ENCODE measurements at places on chromosomes 7 and 10. TPM values are rescaled to one million over a fixed set of nuclear protein-coding genes. Genes with fewer than 3 reads are reported as not detected.
A peak's percentile ranks its signal among the peaks of the same experiment; 100 is the strongest.

The BCCIP gene
- total RNA-seq, result 14.1 TPM

The SPAG6 gene
- total RNA-seq, result 0.29 TPM

The MSS51 gene
- 0.51 TPM for total RNA-seq

The SLC18A3 gene
- total RNA-seq, result not detected

The PARP12 gene
- total RNA-seq, result 89.5 TPM

The SVOPL gene
- total RNA-seq, result 1.5 TPM

The EGR2 gene
- 1.5 TPM for total RNA-seq

The PALD1 gene
- total RNA-seq, result 6.8 TPM

The STEAP1B gene
- total RNA-seq, result 1.2 TPM

The SGCE gene
- 790 TPM for total RNA-seq

DNA sequence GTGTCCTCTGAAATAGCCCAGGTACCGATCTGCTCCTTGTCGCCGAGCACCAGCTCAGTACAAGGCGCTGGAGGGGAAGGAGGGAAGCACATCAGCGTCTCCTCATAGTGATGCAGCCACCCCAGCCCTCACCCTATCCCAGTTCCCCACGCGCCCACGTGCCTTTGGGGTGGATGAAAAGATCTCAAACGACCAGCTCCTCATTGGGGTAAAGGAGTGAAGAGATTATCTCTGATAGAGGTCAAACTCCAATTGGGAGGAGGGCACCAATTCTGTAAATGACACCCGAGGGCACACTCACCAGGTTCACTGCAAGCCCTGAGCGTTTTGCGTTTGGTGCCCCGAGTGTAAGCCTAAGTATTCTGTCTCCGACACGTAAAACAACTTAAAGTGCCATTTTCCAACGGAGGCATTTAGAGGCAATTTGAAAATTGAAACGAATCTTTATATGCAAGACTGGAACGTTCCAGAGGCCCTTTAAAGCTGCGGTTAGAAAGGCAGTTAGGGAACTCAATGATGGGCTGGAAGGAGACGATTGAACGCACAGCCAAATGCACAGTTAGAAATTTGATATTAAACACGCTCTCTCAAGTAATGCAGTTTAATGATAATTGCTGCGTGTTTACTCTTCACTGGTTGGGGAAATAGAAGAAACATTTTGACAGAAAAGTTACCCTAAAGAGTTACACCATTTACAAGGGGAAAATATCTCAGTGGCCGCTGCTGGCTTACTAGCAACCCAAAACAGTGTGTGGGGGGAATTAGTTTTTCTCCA lies 8.9 kb upstream of the EMX2 start:
- peak; percentile 90 for DNase-seq

DNA sequence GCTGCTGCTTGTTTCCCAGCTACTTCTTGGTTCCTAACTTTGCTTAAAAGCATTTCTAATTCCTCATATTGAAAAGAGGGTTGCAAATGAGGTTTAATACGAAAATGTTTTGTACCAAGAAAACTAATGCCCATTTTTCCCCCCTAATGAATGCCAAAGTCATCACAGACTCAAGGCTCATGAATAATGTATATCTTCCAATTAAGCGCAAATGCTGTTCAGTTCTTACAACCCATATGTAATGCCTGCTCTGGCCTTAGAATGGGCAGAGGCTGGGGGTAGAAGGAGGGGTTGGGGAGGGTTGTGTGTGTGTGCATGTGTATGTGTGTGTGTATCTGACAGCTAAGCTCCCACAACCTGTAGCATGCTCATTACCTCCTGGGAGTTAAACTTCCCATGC lies 901.7 kb downstream of the KCNMA1 start:
- DNase-seq, result no peak

DNA sequence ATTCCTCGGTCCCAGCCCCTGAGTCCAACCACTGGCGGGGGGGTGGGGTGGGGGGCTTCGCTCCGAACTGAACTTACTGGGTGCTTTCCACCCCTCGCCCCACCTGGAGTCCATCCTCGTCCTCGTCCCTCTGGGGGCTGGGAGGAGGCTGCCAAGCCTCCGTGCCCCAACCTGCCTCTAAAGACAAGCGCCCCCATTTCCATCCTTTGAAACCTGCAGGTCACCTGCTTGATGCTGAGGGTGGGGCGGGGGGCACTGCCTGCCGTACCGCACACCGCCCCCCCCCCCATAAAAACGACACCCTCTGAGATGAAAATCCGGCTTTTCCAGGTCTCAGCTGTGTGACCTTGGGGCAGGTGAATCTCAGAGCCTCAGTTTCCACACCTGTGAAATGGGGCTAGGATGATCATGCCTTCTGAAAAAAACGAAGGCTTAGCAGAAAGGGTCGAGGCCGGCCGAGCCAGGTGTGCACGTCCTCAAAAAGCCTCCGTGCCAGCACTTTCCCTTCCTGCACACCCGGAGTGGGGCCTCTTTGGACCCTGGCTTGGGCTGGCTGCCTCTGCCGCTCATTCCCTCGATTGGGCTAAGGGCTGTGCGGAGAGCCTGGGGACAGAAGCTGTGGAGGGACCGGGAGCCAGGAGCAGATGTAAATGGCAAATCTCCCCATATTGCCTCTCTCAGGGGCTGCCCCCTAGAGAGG lies 967 bp downstream of the ELFN1 start:
- DNase-seq, result no peak

- no peak for DNase-seq
These were observed 139.0 kb upstream of the ZNF438 start for GRCh38 chr10:31170636-31171035.

DNA sequence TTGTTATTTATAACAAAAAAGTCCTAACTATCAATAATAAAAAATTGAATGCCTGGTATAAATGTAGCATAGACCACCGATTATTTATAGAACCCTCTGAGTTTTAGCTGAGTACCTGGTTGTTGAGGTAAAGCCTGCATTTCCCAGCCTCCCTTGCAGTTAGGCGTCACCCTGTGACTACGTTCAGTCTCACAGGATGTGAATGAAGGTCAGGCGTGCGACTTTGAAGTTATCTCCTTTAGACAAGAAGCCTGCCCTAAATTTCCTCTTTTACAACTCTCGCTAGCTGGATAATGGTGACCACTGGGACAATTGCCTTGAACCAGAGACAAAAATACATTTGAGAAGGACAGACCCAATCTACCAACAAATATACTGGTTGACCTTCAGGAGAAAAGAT lies 67.5 kb upstream of the TES start:
- no peak for DNase-seq

- DNase-seq, result no peak
These were observed 91.3 kb upstream of the TMEM106B start for GRCh38 chr7:12119620-12120303.

DNA sequence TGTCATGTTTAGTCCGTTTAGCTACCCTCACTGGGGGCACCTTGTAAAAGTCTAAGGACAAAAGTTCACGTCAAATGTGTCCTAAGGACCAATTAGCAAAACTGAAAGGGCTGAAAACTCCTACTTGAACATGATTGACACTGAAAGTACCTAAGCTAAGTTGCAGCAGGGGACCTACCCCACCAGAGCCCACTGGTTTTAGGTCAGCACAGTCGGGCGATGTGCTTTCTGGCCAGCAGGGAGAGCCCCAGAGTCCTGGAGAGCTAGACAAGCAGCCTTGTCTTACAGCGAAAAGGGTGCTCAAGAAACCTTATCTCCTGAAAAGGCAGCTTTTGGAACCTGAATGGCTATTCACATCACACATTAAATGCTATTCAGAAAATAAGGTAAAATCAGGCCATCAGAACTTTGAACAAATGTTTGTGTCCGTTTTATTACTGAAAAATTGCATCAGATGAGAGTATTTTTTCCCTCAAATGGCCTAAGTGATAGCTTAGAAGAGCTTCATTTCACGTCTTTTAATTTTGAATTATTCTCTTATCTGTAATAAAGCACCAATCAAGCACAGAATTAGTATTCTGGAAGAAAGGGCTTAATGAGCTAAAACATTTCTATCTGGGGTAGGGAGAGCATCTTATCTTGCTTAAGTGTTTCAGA lies 52.2 kb upstream of the MKI67 start:
- no peak for DNase-seq

DNA sequence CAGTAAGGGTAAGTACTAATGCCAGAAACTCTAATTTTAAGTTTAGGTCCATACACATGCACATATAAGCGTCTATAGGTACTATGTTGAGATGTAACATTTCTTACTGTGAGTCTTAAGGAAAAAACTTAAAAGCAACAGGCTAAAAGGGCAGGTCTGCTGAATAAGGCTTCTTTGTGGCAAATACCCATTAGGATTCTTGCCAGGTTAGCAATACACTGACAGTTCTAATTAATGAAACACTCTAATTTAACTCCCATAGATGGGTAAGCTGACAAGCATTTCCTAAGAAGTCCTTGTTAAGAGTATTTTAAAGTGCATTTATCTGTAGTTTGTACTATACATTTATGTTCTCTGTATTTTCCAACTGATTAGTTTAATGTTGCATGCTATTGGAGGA lies 14.0 kb downstream of the SCRN1 start:
- no peak for DNase-seq

DNA sequence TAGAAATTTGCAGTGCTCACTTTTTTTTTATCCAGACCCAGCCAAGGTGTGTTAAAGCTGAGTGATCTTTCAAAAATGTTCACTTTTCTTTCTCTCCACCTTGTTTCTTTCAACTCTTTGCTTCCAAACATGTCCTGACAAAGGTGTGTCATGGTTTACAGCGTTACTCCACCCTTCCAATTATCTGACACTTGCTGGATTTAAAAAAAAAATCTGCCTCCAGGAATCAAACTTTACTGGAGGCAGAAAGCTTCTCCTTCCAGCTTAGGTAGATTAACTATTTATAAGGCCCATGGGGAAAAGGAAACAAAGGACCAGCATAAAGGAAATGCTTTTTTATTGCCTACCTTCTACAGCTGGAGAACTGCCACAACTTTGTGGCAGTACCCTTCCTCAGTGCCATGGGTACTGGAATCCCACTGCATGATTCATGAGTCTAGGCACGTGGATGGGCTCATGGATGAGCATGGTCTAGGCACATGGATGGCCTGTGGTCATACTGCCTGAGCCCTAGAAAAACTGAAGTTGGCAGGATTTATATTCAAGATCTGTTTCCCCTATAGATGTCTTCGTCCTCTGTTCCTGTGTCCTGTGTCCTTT lies at the start of gene COL17A1:
Gene COL17A1 (minus strand): TSS at position 80 of the 600 bp plus-strand sequence. CDS start 5,207 bp downstream, outside the sequence.
- no peak for DNase-seq

GRCh38 chr10:43765516-43765915 lies 116.8 kb upstream of the ZNF32 start:
- no peak for DNase-seq

DNA sequence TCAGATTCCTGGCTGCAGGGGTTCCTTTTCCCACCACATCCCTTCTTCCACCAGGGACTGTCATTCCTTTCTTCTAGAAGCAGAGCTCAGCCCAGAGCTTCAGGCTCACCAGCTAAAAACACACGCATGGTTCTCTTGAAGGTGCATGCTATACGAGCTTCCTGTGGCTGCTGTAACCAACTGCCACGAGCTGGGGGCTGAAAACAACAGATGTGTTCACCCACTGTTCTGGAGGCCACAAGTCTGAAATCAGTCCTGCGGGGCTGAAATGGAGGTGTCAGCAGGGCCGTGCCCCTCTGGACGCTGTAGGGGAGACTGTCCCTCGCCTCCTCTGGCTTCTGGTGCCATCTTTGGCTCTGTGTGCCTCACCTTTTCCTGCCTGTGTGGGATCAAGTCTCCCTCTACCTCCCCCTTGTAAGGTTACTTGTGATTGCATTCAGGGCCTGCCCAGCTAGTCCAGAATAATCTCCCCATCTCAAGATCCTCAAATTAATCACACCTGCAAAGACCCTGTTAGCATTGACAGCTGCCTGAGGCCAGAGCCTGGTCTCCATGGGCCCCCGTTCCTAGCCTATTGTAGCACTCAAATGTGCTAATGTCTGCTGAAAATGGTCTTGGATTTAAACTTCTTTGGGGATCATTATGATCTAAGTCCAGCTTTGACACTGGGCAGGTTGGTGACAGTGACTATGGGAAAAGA lies 13.7 kb downstream of the RAB19 start:
- no peak for DNase-seq
